Camera-type eye (tissue), 1 donor: ENCODE measurements at places on chromosomes 16 and 17. TPM values are rescaled to one million over a fixed set of nuclear protein-coding genes. Genes with fewer than 3 reads are reported as not detected.

MCRIP2 gene
- 8.7 TPM for total RNA-seq

ABCA8 gene
- 66.8 TPM for total RNA-seq

XAF1 gene
- 30.8 TPM for total RNA-seq

PDE6G gene
- 6.4 TPM for total RNA-seq
